ENCODE measurements at places on chromosomes 4 and X.

DNA sequence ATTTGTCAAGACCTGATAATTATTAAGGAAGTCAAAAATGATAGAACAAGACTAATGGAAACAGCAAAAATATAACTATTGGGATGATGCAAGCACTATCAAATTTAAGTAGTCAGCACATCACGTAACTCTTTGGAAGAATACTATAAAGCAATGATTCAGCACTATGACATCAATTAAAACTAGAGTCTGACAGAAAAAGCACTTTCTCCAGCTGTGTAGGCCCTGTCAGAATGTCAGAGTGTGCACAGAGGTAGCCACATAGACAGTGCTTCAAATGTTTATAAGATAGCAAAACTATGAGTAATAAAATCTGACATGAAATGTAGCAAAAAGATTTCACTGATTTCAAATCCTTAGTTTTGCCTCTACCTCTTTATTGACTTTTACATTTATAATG is 1226.6 kb upstream of the ADGRL3 start:
- DNase-seq = no peak

DNA sequence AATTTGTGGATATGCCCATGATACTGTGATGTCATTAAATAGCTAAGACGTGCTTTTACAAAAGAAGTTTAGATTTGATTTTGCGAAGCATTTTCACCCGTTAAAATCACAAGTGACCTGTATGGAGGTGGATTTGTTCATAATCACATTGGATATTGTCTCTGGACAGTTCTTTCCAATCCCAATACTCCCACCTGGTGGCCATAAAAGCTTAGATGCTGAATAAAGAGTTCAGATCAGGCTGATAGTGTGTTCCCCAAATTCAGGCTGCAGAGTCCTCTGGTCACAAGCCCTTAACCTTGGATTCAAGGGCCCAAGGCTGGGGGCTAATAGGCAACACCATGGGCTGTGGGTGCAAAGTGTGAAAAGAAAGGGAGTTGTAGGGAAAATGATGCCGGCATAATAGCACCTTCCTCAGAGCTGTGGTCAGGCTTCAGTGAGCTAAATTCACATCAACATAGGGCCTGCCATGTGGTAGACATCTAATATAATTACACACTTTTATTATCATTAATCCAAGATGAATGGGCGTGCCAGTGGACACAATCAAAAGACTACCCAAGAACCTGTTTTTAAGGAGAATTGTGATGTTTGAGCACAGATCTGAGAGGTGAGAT is 28.1 kb downstream of the SMIM43 start:
- DNase-seq = peak; percentile 43

DNA sequence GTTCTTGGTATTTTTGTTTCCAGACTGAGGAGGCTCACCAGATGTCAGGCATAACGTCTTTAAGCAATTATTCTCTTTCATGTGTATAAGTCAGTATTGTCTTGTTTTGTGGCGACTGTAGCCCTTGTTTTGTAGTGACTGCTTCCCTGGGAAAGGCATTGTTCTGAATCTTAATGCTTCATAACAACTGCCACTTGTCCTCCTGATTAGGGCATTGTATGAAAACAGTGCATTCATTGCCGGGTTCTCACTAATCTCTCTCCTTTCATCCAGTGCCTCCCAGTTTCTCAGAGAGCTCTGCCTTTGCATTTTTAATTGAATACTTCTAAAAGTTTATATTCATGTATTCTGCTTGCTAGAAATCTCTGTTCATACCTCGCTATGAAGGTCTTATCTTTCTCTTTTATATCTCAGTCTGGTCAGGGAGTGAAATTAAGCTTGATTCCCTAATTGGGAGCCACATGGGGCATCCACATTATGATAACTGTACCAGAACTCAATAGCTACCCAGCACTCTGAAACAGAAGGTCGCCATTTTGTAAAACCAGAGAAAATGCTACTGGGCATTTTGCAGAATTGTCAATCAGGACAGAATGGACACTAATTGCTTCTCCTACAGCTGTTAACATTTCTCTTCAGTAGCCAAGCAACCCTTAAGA is 149.8 kb downstream of the GBA3 start:
- DNase-seq = peak; percentile 18

GRCh38 chrX:13077168-13077567 is 32.7 kb upstream of the FAM9C start:
- DNase-seq = no peak

DNA sequence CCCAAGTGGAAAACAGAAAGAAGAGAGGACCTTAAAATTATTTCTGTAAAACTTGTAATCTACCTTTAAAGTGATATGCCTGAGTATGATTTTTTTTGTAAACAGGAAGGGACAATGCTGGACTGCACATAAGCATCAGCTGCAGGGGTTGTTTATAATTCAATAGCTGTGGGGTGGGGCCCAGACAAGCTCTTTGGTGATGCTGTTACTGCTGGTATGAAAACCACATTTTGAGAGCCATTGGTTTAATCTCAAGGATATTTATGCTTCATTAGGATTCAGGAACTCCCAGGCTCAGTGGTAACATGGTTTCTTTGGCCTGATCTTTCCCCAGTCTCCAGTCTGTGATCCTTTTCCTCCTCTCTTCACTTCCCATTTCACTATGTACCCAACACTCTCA is 34.3 kb upstream of the GRPR start:
- DNase-seq = no peak

DNA sequence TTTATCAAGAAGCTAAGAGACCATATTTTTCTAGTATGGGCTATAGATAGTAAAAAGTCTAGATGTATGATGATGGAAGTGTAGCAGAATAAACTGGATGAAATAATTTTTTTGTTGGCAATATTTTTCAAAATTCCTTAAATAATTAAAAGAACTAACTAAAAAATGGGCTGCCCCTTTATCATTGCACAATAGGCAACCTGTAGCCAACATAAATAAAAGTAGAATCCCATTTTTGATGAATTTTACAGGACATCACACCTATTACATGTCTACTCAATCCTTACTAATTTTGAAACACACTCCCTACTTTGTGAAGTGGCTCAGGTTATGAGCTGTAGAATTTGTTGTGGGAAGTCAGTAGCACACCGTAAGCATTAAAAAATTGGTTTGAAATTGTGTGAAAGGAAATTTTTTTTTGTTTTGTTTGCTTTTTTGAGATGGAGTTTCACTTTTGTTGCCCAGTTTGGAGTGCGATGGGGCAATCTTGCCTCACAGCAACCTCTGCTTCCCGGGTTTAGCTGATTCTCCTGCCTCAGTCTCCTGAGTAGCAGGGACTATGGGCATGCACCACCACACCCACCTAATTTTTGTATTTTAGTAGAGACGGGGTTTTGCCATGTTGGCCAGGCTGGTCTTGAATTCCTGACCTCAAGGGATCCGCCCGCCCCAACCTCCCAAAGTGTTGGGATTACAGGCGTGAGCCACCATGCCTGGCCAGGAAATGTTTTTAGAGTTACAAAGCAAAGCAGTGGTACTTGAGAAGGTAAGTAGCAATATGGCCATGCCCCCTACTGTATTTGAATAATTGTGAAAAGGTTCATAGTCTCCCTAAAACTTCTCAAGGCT is 8.9 kb upstream of the RUFY3 start:
- DNase-seq = no peak

DNA sequence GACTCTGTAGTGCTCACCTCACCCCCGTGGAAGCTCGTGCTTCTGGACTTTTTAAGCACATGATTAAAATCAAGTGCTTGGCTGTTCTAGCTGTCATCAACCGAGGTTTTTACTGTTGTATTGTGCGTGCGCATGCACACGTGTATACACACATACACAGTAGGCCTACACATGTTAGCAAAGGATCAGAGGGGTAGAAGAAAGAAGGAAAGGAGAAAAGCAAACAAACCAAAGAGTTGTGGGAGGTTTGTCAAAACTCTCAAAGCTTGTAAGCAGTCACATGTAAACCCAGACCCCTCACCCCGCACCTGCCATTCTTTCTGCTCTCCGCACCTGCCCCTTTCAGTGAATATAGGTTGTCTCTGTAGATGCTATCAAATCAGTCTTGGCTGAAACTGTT is 311.8 kb downstream of the HS3ST1 start:
- DNase-seq = no peak

DNA sequence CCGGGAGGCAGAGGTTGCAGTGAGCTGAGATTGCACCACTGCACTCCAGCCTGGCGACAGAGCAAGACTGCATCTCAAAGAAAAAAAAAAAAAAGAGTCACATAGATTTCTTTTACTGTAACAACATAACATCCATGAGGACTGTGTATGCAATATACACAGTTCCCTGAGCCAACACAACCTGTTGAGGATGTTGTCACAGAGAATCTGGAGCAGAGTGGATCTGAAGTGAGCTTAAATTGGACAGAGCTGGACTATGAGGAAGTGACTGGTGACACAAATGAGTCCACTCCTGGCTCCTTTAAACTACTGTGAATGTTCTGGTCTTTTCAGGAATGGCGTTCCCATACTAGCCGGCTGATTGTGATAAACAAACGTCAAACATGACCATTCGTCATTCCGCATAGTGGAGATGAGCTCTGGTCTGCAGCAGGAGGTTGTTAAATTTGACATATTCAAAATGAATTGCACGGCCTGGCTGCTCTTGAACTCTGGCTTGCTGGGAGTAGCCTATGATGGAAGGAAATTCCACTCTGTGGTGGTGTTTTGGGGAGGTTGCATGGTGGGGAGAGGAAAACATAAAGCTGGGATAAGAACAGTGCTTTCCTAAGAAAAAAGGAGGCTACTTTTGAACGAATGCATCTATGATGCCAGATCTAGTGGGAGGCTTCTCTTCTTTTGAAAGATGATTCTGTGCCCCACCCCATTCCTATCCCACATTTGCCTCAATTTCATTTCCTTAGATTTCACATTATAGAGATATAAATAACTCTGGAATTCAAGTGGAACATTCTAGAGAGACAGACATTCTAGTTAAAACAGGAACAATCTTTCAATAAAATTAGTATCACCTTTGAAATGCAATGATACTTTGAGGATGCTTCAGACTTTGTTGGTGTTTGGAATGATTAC is 149.5 kb downstream of the SHROOM3 start:
- no peak for DNase-seq

DNA sequence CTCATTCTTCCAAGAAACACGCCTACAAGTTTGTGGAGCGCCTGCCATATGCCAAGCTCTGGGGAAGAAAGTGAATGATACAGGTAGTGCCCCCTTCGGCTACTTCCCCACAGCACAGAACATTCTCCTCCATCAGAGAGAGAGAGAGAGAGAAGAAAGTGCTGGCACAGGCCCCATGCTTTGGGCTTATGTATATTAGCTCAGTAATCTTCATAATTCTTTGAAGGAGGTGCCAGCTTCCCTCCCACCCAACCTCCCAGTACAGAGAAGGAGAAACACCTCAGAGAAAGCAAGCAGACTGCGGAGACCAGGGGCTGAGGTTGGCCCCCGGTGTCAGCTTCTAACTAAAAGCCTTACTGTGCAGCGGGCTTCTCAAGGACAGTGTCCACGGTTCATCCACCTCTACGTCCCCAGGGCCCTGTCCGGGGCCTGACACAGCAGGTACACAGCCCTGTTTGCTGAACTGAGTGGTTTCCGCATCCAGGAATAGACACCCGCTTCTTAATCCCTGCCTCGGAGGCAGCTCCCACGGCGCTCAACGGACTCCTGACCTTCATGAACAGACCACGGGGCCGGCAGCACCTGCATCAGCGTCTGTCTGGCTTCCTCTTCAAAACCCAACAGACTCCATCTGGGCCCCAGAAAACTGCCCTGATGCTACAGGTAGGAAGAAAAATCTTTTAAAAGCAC is 50.2 kb downstream of the JAKMIP1 start:
- DNase-seq = no peak

GRCh38 chr4:120202222-120202621 is 135.6 kb upstream of the MAD2L1 start:
- no peak for DNase-seq

GRCh38 chrX:123731258-123731986 is 1.4 kb downstream of the THOC2 start:
- peak; percentile 16 for DNase-seq

- DNase-seq = no peak
Measured at GRCh38 chr4:19941434-19941833, 310.3 kb upstream of the SLIT2 start.

- DNase-seq = no peak
Measured at GRCh38 chr4:98222306-98222705, 38.9 kb upstream of the RAP1GDS1 start.

GRCh38 chr4:7584606-7585159 is 150.0 kb upstream of the PSAPL1 start:
- no peak for DNase-seq

DNA sequence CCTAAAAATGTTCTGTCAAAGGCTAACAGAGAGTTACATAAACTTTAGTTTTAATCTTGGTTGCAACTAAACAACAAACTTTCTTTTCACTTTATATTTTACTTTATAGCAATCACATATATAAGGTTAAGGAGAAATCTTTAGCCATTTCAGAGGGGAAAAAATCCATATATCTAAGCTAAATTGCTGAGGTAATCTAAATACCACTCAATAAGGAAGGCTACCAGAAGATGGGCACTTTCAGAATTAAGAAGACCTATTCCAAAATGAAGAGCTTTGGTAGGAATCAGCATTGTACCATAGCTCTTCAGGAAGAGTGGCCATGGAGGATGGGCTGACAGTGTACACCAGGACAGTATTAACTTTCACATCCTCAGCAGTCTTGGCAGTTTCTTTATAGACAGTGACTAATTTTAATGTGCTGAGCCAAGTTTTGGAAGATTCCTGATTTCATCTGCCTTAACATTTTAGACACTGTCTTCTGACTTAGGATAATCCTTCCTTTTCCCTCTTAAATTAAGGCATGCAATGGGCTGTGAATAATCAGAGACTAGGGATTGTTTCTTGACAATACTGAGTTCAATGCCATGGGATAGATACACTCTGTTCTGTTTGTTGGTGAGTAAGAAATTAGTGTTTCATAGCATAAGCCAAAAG is 7.1 kb downstream of the FAT4 start:
- no peak for DNase-seq

DNA sequence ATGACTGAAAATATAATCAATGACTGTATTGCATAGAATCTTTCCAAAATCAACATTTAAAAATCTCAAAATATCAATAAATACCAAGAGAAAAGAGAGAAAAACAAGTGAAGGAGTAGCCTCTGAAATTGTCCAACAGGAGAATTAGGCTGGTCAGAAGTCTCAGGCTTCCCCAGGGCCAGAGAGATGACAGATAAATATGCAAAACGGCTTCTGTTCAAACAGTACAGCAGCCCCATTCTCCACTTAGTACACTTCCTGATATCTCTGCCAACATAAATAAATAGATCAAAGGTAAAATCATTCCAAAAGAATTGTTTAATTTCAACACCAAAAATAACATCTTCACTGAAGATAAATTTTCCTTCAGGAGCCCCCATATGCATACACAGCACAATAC is 204.7 kb upstream of the GABRA2 start:
- DNase-seq = no peak

GRCh38 chr4:38004887-38005286 is 44.7 kb downstream of the PTTG2 start:
- no peak for DNase-seq

DNA sequence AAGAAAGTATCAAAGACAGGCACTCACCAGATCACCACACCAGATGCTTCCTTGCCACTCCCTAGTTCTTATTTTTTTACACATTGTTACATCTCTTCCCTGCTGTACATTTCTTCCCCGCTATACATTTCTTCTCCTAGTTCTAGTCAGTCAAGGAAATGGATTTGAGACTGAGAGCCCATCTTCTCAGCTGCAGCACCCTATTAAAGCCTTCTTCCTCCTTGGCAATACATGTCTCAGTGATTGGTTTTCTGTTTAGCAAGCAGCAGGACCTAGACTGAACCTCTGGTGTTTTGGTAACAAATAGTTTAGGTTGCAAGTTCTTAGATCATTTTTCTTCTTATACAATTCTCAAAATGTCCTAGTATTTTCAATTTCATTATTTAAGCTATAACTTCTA is 35.3 kb upstream of the KLHL8 start:
- no peak for DNase-seq

Measured in NCI-H2081 (cell line).